ENCODE measurements at places on chromosomes 1 and 21.

- no peak for DNase-seq
These were observed 125.3 kb upstream of the CD34 start for GRCh38 chr1:208036106-208036808.

DNA sequence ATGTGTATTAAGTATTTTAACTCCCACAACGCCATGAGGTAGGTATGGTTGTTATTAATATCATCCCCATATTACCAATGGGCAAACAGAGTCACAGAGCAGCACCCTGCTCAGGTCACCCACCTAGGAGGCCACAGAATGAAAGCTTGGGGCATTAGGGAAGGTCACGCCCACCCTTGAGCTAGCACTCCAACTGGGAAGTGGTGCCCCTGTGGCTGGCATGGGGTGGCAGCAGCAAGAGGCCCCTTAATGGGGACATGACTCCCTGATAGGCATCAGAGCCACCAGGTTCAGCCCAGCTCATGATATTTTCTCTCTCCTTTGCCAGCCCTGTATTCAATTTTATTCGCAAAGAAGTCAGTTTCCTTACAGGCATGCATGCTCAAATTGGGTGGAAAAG is 90.6 kb downstream of the DMRTB1 start:
- no peak for DNase-seq

DNA sequence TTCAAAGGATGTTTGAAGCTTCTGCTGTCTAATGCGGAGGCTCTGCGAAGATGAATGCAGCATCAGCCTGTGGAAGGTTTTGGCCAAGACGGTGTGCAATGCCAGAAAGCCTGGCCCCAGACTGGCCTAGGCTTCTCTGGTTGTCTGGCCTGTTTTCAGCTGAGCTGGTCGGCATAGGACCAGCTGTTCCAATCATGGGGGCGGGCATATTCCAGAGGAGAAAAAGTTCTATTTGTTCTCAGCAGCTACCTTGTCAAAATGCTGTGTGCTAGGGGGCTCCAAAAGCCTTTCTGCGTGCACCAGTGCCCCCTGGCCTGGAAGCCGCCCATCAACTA is 57.6 kb downstream of the TGFB2 start:
- DNase-seq = no peak

- no peak for DNase-seq
These were observed 11.3 kb downstream of the BTG2 start for GRCh38 chr1:203316626-203317093.

GRCh38 chr1:31019401-31019800 is 46.1 kb downstream of the PUM1 start:
- DNase-seq = no peak

- DNase-seq = no peak
These were observed 6.2 kb downstream of the NR5A2 start for GRCh38 chr1:200033511-200034261.

DNA sequence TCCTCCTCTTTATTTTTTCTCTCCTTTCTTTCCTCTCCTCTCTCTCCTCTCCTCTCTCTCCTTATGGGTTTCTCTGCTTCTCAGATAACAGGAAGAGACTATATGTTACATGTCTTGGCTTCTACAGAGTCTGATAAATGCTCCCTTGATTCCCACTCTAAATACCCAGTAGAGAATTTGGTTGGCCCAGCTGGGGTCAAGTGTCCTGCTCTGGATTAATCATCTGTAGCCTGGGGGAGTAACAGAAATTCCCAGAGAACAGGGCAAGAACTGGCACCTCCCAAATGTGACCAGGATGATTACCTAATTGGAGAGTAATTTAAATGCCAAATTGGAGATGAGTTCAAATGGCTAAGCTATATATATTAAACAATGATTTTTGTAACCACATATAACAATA is 146.1 kb upstream of the LMO4 start:
- no peak for DNase-seq

DNA sequence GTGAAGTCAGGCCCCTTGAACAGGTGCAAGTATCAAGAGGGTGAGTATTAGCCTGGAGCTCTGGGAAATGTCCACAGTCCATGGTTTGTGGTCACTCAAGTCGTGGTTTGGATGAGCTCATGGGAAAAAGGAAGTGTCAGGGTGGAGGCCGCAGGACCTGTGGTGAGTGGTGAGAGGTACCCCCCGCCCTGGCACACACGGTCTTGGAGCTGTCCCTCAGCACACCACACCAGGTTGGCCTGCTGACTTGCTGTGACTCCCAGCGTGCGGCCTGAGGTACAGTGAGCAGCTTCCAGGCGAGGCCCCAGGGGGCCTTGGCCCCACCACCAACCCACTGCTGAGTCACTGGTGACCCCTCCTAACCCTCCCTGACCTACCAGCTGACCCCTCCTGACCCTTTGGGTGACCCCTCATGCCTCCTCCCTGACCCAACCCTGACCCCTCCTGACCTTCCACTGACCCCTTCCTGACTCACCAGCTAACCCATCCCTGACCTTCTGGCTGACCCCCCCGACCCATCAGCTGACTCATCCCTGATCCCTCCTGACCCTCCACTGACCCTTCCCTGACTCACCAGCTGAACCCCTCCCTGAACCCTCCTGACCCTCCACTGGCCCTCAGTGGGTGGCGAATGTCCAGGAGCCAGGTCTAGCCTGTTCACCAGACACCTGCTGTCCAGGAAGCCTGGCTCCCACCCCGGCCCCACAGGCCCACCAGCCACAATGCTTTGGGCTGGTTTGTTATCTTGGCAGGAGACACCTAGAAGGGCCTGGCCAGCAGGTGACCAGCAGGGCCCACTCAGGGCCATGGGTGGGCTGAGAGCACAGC is 34.8 kb upstream of the RNF187 start:
- no peak for DNase-seq

DNA sequence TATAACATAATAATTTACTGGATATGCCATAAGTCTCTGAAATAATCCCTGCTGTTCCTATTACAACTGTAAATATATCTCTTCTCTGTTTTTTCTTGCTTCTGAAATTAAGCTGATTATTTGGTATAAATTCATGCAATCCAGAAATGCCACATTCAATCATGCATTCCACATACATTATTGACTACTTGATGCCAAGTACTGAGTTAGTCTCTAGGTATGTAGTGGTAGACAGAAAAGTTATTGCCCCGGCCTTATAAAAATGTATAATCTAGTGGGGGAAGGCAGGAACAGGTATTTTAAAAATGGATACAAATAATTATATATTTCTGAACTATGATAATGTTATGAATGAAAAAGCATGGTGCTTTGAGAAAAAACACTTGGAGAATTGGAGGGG is 338.6 kb upstream of the SNX7 start:
- no peak for DNase-seq

- DNase-seq = no peak
These were observed 13.9 kb upstream of the KIF14 start for GRCh38 chr1:200634261-200635122.

DNA sequence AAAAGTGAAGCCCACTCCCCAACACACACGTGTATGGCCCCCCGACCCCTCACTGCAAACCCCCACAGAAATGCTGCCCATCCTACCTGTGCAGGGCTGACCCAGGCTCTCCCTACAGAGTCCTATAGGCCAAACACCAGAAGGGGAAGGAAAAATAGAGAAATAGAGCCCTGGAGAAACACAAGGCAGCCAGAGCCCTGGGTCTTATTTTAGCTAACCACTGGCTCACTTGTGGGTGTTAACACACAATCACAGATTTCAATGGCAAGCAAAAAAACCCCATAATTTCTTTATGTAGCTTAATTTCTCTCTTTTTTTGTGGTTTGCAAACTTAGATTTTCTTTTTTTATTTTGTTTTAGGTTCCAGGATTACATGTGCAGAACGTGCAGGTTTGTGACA is 989 bp upstream of the PIGR start:
- DNase-seq = no peak

DNA sequence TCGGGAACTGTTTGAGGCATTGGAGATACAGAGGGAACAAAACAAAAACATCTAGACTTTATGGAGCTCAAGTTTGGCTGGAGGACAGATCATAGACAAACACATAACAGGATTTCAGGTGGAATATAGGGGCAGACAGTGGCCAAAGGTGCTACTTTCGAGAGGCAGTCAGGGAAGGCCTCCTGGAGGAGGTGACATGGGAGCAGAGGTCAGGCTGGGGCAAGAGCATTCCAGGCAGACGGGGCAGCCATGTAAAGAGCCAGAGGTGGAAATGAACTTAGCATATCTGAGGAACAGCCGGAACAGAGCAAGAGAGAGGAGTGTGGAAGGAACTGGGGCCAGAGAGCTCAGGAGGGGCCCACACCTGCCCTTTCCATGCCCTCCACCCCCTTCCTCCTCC is 122.3 kb downstream of the DMRTB1 start:
- no peak for DNase-seq

GRCh38 chr1:179825206-179825605 is 52.4 kb downstream of the TOR1AIP2 start:
- no peak for DNase-seq

DNA sequence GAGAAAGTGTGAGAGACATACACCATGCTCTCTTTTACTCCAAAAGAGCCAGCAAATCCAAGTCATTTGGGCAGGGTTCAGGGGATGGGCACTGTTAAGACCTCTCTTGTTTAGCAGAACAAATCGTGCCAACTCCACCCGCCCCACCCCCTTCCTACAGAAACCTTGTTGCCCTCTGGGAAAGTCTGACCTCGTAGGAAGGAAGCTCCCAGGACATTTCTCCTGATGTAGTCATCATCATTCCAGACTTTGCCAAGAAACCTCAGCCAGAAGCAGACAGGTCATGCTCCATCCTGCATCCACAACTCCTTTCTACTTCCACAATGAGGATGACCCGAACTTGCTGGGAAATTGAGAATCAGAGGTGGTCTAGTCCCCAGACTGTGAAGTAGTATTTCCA is 57.7 kb downstream of the UBE2T start:
- DNase-seq = no peak

- DNase-seq = no peak
These were observed 64.1 kb upstream of the CACHD1 start for GRCh38 chr1:64405833-64406232.

DNA sequence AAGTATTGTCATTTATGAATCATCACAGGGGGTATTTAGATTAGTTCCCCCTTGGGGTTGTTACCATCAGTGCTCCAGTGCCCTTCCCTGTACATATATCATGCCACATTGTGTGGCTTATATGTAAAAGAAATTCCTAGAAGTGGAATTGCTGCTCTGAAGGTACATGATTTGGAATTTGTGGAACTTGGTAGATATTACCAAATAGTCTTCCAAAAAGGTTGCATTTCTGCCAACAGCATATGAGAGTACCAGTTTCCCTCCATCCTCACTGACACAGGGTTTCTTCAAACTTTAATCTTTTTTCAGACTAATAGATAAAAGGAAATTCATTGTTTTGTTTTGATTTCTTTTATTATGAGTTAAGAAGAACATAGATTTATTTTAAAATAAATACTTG is 41.3 kb downstream of the AKNAD1 start:
- no peak for DNase-seq

GRCh38 chr1:19405761-19406487 is 79.4 kb downstream of the CAPZB start:
- DNase-seq = peak; percentile 94

GRCh38 chr1:238960071-238960470 is 426.3 kb upstream of the CHRM3 start:
- no peak for DNase-seq

DNA sequence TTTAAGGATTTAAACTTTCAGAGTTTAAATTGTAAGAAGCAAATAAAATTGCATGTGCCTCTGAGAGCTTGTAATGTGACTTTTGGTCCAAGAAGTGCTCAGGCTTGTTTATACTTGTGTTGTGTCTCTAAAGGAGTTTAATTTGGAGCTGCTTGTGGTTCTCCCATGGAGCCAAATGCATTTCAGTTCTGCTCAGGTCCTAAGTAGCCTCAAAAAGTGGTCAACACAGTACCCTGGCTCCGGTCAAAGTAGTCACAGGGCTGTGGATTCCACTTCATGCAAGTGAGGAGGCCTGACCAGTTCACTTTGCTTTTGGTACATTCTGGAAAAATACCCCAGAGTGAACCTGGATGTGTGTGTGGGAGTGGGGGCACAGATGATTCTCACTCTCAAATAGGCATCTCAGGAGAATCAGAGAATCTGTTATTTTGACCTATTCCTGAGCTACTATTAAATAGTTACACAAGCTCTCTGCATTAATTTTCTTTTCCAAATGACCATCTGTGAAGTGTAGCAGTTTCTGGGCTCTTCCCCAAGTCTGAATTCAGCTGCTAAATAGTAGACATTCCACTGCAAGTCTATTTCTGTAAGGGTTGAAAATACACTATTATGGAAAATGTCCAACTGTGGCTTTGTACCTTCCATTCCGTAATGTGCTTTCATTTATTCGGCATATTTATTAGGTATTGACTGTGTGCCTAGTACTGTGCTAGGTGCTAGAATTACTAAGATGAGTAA is 31.7 kb upstream of the AGO1 start:
- DNase-seq = no peak

DNA sequence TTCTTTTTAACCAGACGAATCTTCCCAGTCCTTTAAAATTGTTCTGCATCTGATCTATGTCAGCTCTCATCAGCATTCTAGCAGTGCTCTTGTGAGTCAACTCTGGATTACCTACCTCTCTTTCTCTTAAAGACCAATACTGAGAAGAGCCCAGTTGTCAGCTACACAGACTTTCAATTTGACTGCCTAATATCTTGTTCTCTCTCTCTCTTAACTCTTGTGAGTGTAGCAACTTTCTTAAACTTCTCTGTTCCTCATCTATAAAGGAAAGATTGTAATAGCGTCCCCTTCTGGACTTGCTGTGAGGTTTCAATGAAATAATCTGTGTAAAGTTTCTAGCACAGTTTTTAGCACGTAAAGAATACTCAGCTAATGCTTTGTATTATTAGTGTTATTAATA is 499.3 kb upstream of the ADAMTS5 start:
- no peak for DNase-seq

DNA sequence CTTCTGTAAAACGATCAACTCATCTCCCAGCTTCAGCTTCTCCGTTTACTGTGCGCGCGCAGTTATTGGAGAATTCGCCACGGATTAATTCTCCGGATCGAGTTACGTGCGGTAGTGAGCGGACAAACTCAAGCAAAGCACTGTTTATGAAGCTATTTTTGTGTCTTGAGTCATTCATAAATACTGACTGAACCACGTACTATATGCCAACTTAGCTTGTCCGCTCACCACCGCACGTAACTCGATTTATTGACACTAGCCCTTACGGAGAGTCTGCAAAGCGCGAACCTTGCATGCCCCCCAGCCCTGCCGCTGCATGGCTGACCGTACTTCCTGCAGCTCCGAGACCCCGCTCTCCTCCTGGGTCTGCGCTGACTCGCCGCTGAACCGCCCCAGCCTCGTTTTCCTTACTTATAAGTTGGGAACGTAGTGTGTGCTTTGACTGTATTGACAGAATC is 773 bp downstream of the CHD1L start:
- DNase-seq = no peak

DNA sequence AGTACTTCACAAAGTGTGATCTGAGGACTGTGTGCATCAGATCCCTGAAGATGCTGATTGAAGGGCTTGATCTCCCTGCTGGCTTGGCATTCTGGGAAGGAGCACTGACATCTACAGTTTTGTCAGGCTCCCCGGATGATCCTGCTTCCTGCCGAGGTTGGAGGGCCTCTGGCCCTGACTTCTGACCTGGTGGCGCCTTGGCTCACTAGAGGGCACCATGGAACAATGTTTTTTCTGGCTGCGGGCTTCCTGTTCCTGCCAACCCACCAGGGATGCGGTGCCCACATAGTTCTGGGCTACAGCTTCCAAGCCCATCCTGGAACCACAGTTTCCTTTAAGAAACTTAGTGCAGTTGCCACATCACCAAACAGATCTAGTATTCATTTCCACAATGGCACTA is 38.8 kb upstream of the RASAL2 start:
- DNase-seq = no peak

- no peak for DNase-seq
These were observed 65.6 kb downstream of the IFI44 start for GRCh38 chr1:78715181-78715661.

GRCh38 chr21:26795866-26796329 is 49.3 kb downstream of the ADAMTS1 start:
- DNase-seq = no peak
